ENCODE measurements at places on chromosomes 2 and 18.

DNA sequence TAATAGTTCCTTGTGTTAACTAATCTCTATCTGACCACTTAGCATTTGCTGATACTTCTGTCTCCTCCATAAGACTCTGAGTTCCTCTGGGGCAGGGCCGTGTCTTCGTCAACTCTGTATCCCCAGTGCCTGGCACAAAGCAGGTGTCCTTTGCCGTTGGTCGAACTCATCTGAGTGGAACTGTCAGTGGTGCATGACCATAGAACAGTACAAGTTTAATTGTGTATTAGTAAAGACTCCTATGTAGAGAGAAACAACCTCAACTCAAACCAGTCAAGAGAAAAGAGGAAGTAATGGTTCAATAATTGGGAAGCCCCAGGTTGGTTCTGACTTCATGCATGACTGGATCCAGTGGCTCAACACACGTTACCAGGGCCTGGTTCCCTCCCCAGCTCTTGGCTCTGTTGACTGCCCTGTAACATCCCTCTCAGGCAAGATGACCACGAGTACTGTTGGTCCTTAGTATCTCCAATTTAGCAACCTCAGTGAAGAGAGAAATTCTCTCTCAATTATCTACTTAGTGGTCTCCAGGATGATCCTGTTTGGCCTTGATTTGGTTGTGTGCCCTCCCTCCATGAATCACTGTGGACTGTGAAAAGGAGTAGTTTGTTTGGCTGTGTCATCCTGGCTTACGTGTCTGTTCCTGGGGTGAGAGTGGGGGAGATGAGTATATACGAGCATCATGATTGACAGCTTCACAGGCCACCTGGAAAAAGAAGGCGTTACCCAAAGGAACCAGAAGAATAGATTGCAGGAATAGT, 58.5 kb upstream of the MSH6 start:
- peak; percentile 72 for DNase-seq

DNA sequence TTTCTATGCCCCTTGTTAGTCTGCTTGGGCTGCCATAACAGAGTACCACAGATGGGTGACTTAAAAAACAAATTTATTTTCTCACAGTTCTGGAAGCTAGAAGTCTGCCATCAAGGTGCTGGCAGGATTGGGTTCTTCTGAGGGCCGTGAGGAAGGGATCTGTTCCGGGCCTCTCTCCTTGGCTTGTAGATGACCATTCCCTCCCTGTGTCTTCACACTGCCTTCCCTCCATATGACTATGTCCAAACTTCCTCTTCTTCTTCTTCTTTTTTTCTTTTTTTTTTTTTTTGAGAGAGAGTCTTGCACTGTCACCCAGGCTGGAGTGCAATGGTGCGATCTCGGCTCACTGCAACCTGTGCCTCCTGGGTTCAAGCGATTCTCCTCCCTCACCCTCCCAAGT, 13.1 kb upstream of the CCNYL1 start:
- peak; percentile 58 for DNase-seq

DNA sequence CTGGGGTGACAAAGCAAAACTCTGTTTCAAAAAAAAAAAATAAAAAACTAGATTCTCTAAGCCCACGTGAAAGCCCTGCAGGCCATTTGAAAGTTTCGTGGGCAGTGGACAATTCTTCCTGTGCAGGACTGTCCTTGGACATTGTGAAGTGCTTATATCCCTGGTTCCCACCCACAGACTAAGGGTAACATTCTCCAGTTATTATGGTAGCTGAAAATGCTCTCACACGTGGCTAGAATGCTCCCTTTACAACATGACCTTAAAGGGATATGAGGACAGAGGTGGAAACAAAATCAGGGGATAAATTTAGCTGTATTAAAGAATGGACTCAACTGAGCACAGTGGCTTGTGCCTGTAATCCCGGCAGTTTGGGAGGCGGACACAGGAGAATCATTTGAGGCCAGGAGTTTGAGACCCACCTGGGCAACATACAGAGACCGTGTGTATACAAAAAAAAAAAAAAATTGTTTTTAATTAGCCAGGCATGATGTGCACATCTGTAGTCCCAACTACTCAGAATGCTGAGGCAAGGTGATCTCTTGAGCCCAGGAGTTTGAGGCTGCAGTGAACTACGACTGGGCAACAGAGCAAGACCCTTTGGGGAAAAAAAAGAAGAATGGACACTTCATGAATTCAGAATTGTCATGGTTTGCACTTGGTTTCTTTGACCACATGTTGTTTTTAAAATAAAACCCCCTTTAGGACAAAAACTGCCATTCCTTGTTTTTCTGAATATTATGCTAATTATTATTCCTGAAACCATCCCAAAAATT, 167.9 kb downstream of the MGAT5 start:
- DNase-seq: no peak

GRCh38 chr18:68660354-68661183, 54.3 kb downstream of the TMX3 start:
- peak; percentile 61 for DNase-seq

GRCh38 chr2:66984864-66985263, 412.3 kb upstream of the ETAA1 start:
- DNase-seq: no peak

GRCh38 chr2:23041443-23041842, 343.5 kb upstream of the KLHL29 start:
- no peak for DNase-seq

GRCh38 chr2:2484301-2484700, 153.2 kb upstream of the MYT1L start:
- no peak for DNase-seq

DNA sequence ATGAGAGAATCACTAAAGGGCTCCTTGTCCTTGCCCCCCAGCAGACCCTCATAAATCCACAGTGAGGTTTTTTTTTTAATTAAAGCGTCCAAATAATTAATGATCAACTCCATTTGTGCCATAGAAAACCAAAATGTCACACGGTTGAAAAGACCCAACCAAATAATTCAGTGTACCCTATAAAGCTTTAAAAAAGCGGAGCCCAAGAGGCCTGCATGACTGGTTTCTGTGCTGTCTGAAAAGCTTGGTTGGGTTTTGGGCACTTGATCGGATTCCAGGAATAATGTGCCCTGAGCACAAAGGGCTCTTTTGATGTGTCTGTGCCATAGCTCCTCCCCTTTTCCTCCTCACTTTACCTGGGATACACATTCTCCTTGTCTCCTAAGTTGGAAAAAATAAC, 523.2 kb downstream of the TNS1 start:
- DNase-seq: no peak

DNA sequence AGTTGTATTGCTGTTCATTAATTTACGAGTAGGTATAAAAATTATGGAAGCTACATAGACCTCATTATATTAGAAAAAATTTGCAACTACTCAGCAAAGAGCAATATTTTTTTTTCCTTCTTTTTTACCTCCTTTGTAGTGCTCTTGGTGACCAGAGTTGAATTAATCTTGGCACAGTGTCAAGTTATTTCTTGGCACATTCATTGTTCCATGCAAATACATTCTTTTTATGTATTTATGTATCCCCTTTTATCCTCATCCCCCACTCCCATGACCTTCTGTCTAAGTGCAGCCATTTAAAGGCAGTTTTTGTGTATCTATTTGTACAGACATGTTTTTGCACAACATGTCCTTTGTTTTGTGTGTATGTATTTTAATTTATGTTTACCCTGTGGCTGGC, 224.5 kb downstream of the CCDC102B start:
- DNase-seq: no peak

- no peak for DNase-seq
These were observed 29.1 kb upstream of the ASB18 start for GRCh38 chr2:236293241-236293810.

DNA sequence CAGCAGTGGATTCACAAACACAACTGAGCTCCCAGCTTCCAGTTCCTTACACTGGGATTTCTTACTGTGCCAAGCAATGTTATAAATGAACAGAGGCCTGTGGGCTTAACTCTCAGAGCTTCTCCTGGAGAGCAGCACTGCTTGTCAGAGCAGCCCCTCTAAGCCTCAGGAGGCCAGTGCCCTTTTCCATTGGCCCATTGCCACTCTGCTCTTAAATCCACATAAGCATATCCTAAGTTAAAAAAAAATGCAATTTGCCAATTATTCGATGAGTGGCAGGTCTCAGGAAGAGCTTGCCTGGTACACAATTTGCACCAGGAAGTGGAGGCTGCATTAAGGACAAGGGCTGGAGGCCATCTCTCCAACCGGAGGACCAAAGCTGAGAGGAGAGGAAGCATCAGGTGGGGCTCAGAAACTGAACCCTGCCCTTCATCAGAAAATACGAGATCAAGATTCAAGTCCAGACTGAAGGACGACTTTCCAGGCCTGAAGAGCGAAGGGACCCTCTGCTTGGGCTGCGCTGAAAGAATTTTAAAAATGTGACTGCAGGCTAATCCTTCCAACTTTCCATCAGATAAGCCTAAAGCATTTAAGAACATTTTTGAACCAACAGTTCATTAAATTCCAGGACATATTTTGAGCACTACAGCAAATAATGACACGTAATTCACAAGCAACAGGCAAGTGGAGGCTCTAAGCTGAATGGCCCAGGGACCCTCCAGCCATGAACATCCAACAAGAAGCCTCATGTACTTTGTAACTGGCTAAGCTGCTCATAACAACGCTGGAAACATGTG, 28.4 kb upstream of the PXDN start:
- DNase-seq: no peak

- no peak for DNase-seq
These were observed 111.5 kb upstream of the CNGA3 start for GRCh38 chr2:98234776-98235175.

DNA sequence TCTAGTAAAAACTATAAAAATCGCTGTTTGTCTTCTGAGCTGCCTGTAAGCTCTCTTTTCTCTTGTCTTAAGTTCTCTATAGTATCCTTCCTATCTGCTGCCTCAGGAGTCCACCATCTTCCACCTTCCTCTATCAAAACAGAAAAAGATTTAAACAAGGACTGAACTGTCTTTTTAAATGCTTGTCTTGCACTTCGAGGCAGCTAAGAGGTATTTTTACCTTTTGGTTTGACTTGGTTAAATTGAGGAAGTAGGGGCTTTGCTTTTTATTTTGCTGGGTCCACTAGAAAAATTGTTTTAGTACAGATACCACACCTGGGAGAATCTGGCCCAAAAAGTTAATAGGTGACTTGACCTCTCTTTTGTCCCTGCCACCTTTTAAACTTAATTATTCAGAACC, 12.2 kb downstream of the SESTD1 start:
- no peak for DNase-seq

GRCh38 chr2:32058130-32058529, 5.2 kb upstream of the SPAST start:
- DNase-seq: no peak

GRCh38 chr2:52918551-52918950, 849.1 kb upstream of the CHAC2 start:
- DNase-seq: no peak

- DNase-seq: no peak
These were observed 24.2 kb upstream of the RHOB start for GRCh38 chr2:20422402-20423271.

DNA sequence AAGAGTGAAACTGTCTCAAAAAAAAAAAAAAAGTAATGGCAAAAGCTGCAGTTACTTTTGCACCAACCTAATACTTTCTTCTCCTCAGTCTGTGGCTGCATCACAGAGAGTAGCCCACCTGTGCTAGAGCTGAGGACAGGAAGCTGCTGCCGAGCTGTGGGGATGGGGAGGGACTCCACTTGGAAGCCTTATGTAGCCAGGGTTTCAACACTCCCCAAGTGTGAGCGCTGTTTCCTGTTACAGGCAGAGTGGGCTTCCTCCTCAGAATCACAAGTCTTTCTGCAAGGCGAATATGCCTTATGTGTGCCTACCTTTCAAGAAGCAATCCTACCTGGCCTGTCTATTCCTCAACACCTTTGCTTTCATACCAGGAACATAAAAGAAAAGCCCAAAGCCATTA, 36.3 kb upstream of the CYP27C1 start:
- DNase-seq: no peak

DNA sequence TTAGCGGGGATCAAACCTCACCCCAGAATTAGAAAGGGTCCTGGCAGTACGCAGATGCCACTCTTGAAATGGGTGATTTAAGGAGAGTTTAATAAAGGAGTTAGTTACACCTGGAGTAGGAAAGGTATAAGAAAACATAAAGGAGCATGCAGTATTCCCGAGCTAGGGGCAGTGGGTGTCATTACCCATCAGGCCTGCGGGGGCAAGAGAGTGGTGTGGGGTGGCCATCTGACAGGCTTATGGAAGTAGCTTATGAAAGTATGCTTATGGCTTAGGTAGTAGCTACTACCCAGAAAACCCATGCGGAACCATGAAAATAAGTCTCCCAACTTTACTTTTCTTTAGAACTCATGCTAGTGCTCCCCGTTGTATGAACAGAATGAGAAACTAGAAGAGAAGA, 568.9 kb upstream of the ACVR2A start:
- peak; percentile 5 for DNase-seq

DNA sequence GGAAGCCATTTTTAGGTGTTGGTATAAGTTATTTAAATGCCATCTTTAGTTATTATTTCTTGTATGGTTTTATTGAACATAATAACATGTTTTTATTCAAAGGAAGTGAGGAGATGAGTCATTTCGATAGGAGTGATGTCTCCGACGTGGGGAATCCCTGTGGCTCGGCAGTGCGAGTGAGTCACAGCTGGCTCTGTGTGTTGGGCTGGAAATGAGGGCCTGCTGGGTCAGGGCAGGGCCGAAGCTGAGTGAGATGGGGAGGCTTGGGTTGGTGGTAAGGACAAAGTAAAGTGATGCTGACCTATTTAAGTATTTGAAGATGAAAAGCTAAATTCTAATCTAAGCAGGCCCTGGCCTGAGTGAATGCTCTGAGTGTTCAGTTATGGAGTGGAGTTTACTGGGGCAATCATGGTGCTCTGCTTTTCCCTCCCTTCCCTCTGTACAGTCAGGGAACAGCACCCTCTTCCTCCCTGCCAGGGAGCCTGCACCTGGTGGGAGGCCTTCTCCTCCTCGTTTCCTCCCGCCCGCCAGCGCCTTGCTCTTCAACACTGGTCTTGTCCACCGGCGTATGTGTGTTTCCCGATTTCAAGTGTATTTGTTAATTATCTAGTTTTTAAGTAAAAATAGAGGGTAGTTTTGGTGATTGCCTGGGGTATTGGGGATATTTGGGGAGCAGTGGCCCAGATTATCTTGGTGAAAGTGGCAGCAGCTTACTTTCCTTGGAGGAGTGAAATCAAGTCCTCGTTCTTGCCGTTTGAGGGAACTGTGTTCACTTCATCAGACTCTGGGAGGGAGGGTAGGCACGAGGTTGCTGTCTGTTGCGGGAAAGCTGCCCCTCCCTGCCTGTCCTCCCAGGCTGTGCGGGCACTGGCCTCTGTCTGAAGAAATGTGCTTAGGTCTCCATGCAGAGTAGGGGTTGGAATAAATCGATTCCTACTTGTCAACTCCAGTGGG, 157.0 kb downstream of the LDLRAD4 start:
- peak; percentile 96 for DNase-seq

DNA sequence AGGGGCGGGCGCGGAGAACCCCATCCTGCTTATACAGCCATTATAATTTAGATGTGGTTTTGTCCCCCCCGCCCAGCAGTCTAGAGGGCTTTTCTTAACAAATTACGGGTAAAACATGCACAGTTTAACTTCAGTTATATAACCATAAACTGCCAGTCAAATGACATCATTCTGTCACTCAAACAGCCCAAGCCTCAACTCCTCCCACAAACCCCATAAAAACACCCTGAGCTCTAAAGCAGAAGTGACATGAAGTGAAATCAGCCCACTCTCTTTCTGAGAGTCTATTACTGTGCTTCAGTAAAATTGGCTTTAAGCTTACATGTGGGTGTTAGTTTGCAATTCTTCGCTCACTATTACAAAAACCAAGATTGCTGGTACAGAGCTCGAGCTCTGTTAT, 705.1 kb upstream of the GCFC2 start:
- DNase-seq: peak; percentile 2

- DNase-seq: no peak
These were observed 43.8 kb downstream of the SCRN3 start for GRCh38 chr2:174439323-174439722.
